Brain pericyte (primary cell): ENCODE measurements at places on chromosomes 7 and 10.

- DNase-seq: no peak
These were observed 115.5 kb downstream of the LMBR1 start for GRCh38 chr7:156777364-156778069.

DNA sequence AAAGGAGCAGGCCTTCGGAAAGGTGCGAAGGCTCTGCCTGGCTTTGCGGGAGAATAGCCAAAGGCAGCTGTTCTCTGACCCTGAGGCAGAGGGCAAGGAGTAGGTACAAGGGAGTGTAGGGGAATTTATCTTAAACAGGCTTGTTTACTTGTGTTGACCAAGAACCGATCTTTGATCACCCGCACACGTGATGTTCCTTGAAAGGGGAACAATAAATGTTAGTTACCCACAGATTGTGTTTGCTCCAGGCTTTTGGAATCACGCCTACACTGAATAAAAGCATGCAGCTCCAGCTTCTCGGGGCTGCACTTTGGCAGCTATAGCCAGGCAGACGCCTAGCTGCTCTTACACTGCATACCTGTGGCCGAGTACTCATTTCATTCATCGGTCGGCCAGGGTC is 420.8 kb downstream of the PHF14 start:
- no peak for DNase-seq

GRCh38 chr10:112250555-112250954 is 32.6 kb upstream of the TECTB start:
- DNase-seq: no peak

DNA sequence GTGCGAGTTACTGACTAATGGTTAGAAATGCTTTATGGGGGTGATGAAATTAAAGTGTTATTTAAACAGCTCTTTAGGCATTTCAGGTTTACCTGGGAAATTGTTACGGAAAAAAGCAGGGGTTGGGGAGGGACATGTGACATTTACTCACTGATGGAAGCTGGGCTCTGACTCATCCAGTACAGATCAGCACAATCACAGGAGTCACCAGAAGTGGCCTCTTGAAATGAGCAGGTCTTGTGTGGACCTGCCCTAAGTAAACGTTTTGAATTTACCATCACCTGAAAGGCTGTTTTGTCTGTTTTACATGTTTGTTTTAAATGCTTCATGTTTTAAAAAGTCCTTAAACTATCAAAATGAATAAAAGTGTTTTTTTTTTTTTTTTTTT is 2.3 kb downstream of the GLRX3 start:
- no peak for DNase-seq

GRCh38 chr7:69762821-69763352 is 164.6 kb downstream of the AUTS2 start:
- no peak for DNase-seq

DNA sequence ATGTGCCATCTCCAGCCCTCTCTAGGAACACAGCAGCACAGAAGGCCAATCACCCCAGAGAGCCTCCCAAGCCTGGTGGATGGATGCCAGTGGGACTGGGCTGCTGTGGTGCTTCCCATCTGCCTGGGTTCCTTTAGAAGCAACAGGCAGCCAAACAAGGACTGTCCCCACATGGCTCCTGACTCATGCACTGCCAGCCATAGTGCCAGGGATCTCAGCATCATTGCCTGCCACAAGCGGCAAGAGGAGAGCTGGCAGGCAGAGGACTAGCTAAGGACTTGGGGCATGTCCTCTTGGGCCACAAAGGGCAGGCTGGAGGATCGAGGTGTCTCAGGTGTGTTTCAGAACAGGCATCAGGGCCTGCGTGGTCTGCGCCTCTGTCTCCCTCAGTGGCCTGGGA is 23.4 kb upstream of the FIGNL1 start:
- no peak for DNase-seq

DNA sequence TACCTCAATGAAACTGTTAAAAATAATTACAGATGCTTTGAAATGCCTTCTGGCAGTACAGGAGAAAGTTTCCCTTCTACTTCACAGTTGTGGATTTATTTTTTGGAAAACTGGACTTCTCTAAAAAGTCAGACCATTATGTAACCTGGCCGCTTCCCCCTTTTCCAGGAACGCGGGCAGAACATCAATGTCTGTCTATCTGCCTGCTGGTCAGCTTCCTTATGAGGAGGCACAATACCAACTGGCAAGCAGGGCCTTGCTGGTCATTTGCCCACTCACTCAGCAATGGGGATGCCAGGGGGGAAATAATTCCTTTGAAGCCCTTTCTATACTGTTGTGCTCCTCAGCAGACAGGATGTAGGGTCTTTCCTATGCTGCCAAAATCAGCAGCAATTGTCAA is 22.5 kb upstream of the ADRB1 start:
- DNase-seq: no peak

DNA sequence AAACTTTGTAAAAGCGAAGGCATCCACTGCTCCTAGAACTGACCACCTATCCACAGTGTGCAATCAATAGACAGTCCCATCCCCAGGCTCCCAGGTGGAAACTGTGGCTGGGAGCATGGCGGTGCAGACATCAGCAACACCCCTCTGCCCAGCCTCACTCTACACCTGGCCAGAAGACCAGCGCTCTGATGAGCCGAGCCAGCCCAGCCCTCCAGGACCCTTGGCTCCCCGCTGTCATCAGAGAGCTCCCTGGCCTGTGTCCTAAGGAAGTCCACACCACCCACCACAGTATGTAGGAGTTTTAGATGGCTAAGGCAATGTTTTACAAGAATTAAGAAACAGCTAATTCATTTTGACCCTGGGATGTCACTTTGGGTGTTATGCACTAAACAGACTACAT is 81.0 kb downstream of the VOPP1 start:
- DNase-seq: no peak

GRCh38 chr7:71465741-71466189 is 333.8 kb downstream of the GALNT17 start:
- no peak for DNase-seq

GRCh38 chr10:86446440-86446839 is 75.2 kb downstream of the WAPL start:
- DNase-seq: no peak

- no peak for DNase-seq
These were observed 48.4 kb downstream of the GATA3 start for GRCh38 chr10:8102708-8103401.

GRCh38 chr10:119379466-119380071 is 162.9 kb downstream of the RGS10 start:
- no peak for DNase-seq

GRCh38 chr10:110629680-110630191 is 14.4 kb upstream of the RBM20 start:
- peak; percentile 54 for DNase-seq

GRCh38 chr7:130882396-130882795 is 148.4 kb upstream of the KLF14 start:
- no peak for DNase-seq

DNA sequence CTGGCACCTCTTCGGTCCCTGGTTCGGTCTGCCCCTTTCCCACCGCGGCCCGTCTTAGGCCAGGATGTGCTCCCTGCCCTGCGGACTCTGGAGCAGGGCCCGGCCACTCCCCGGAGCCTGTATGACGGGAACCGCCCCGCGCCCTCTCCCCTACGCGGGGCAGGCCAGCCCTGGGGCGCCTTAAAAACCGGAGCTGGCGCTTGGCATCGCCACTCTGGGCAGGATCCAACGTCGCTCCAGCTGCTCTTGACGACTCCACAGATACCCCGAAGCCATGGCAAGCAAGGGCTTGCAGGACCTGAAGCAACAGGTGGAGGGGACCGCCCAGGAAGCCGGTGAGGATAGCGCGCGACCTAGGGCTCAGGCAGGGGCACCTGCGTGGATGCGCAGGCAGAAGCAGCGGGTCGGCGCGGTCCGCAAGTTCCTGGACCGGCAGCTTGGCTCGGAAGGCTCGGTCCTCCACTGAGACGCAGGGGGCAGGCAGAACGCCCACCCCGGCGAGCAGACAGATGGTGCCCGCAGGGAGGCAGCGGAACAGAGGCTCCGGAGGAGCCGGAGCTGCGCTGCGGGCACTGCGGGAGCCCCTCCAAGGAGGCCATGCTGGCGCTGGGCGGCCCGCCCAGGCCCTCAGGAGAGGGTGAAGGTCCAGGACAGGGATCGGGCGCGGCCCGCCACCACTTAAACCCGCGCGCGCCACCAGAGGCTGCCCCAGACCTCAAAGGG is at the start of gene ADIRF:
Gene ADIRF (plus strand): TSS at position 212 of the 723 bp plus-strand sequence. CDS start 63 bp downstream, at position 275.
- no peak for DNase-seq

DNA sequence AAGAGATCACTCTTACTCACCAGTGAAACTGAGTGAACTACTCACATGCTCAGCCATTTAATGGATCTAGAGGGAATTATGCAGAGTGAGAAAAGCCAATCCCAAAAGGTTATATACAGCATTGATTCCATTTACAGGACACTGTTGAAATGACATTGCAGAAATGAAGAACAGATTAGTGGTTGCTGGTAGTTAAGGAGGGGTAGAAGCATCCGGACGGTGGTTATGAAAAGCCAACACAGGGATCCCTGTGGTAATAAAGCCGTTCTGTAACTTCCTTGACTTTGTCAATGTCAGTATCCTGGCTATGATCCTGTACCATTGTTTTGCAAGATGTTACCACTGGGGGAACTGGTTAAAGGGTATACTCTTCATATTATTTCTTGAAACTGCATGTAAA is 253.4 kb downstream of the USP6NL start:
- no peak for DNase-seq

DNA sequence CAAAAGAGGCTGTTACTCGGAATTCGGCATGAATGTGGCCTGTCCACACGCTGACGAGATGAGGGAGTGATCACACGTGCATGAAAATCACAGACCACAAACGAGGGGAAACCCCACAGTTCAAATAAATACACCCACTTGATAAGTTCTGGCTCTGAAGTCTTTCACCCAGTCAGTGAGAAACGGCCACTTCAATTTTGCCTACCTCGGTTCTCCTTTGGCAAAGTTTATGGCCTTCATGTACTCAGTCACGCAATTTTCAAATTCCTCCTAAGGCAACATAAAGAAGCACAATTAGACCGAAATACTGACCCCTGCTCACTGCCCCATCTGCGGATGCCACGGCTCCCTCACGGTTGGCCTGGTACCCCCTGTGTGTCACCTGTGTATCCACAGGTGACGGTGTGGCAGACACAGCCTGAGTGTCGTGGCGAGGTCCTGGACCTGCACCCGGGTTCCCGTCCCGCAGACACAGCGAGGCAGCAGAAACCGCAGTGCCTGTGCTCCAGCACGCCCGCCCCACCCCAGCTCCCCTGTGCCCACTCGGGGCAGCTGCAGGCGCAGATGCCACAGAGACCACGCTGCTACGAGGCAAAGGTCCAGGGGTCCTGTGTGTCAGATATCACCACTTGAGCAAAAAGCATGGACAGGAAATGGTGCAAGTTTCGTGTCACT is 1.4 kb downstream of the CFAP46 start:
- no peak for DNase-seq

DNA sequence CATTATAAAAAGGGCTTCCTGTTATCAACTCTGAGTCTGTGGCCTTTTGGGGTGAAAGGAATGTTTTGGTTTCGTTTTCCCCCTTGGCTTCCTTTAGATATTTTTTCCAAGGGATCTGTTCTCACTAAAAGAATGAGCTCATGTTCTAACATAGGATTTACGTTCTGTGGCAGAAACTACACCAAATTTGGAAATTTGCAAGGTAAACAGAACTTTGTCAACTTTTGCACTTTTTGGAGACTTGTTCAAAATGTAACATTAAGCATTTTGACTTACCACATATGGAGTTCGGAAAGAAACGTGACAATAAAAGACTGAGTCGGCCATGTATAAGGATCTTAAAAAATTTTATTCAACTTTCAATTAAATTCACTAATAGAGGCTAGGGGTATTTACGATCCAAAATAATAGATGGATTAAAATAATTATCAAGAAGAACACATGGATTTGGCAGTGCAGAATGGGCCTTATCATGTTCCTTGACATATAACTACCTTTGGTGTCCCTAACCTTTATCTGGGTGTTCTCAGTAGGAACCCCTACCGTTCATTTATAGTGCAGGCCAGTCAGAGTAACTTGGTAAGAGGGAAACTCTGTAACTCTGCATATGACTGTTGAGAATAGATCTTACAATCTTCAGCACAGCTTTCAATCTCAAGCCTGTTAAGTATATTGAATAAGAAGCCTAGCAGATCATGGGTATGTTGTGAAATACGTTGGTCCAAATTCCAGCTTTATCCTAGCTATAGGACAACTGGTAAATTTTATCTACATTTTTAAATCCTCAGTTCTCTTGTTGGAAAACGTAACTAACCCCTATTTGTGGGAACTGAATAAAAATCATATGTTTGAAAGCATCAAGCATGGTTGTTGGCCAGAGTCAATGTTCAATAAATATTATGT is 11.8 kb downstream of the CPED1 start:
- DNase-seq: no peak

- no peak for DNase-seq
These were observed at the start of gene LIMK1 for GRCh38 chr7:74083117-74083876. Gene LIMK1, plus strand, starts transcription at chr7:74083804. Its CDS starts 187 bp downstream, at chr7:74083991.

DNA sequence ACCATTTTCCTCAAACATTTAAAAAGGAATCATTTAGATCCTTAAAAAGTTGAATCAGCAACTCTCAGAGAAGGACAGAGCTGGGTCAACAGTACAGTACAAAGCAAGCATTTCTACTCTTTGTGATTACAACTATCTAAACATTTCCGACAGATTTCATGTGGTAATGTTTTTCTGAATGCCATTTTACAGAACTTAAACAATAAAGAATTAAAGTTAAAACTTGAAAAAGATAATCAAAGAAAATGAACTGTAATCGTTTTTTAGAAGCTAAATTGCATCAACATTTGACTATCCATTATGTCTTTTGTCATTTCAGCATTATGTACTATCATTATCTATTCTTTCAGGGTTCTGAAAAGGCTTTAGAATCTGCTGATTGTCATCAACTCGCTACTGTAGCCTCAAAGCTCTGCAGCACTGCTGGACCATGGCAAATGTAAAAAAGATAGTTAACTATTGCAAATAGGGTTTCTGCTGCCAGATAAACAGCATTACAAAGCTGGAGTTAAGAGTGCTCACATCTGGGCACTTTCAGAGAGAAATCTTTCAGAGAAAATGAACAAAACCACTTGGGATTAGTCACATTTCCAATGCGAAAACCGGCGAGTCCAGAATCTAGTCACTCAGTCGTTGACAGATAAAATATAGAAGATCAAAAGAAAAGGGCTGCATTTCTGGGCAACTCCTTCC is 160.4 kb upstream of the LAMB4 start:
- no peak for DNase-seq
